ENCODE measurements at places on chromosomes 11 and 22. TPM values are rescaled to one million over a fixed set of nuclear protein-coding genes. Genes with fewer than 3 reads are reported as not detected.

Gene IMMP1L
- total RNA-seq: 15.4 TPM

Gene SLC22A6
- total RNA-seq: not detected

Gene GPHA2
- total RNA-seq: not detected

Gene TMEM191B
- not detected for total RNA-seq

Gene SEC14L6
- total RNA-seq: 0.29 TPM

Gene APOBEC3A
- not detected for total RNA-seq

Gene HOATZ
- not detected for total RNA-seq

Gene ZNF280B
- total RNA-seq: 2.2 TPM

Gene PTPRJ
- total RNA-seq: 9.2 TPM

All from thoracic aorta endothelial cell (primary cell).